ENCODE measurements at places on chromosomes 7 and 10. TPM values are rescaled to one million over a fixed set of nuclear protein-coding genes. Genes with fewer than 3 reads are reported as not detected.

Gene IKZF1
- not detected for total RNA-seq

Gene ADAM12
- 13.7 TPM for total RNA-seq

Gene SCIN
- total RNA-seq, result under 0.01 TPM

Gene NAT16
- total RNA-seq, result not detected

Gene MIOS
- 26.1 TPM for total RNA-seq

Gene SPDYE5
- total RNA-seq, result not detected

Measured in aortic smooth muscle cell (primary cell).